Activated naive CD4-positive, alpha-beta T cell (primary cell): ENCODE measurements at places on chromosomes 6 and 20.
A peak's percentile ranks its signal among the peaks of the same experiment; 100 is the strongest.

DNA sequence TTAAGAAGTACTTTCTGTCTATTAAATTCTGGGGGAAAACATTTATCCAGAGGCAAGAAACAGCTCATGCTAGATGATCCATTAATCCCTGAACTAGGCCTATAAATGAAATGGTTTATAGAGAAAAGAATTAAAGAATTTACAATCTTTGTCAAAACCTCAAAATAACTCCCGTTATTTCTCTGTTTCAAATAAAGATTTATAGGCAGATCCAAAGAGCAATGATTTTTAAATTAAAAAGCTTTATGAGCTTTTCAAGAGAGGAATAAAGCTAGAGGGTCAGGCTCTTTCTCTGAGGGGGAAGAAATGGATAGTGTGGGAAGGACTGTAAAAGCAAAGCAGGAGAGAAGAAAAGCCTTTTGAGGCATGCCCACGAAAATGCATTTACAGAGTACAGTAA, 82.5 kb upstream of the OGFRL1 start:
- DNase-seq: no peak

GRCh38 chr6:32047855-32048766, 9.9 kb downstream of the CYP21A2 start:
- peak; percentile 48 for DNase-seq

DNA sequence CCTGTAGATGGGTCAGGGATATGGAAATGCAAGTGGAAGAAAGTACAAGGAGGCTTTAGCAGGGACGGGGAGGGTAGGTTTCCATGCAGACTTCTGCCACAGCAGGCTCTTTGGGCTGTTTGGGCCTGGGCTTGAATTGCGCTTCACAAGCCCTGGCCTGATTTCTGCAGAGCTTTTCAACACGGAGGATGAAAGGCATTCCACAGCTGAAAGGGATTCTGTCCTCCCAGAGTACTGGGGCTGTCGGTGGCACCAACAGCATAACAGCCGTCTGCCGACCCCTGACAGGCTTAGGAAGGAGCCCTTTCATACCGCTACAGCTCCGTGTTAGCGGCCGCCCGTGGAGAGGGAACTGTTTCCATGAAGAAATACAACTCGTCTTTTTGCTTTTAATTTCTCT, 22.9 kb upstream of the TBC1D7 start:
- DNase-seq: no peak

DNA sequence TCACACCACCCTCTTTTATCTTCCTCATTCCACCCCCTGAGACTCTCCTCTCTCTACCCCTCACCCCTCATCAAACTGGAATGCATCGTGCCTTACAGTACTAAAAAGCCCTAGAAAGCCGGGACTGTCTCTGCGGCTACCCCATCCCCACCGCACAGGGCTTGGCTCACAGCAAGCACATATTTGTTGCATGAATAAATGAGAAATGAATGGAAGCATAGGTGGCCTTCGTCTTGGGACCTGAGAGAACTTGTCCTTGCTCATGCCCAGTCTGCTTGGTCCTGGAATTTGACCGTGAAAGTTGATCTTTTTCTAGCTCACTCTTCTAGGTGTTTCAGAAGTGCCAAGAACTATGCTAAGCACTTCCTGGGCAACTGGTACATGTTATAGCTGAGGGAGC, 53.3 kb downstream of the APCDD1L start:
- no peak for DNase-seq
